ENCODE measurements at places on chromosomes 5 and 9.

DNA sequence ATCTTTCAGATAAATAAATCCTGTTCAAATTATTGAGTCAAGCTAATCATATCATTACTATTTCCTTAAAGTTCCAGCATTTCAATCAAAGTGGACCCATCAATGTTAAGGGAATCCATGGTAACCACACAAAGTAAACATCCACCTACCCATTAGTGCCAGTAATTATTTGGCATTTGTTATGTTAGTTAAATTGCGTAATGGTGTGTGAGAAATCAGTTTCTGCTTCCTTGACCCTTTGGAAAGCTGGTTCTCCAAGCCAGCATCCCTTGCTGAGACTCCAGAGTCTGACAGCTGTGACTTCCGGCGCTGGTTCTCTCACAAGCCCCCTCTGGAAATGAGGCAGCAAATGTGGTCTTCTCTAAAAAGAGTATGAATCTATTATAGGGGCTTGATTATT lies 308.6 kb upstream of the EFNA5 start:
- no peak for DNase-seq

GRCh38 chr5:68999181-68999580 lies 94.6 kb upstream of the SLC30A5 start:
- DNase-seq: no peak

GRCh38 chr9:96045811-96046210 lies 170.3 kb downstream of the ERCC6L2 start:
- DNase-seq: no peak

DNA sequence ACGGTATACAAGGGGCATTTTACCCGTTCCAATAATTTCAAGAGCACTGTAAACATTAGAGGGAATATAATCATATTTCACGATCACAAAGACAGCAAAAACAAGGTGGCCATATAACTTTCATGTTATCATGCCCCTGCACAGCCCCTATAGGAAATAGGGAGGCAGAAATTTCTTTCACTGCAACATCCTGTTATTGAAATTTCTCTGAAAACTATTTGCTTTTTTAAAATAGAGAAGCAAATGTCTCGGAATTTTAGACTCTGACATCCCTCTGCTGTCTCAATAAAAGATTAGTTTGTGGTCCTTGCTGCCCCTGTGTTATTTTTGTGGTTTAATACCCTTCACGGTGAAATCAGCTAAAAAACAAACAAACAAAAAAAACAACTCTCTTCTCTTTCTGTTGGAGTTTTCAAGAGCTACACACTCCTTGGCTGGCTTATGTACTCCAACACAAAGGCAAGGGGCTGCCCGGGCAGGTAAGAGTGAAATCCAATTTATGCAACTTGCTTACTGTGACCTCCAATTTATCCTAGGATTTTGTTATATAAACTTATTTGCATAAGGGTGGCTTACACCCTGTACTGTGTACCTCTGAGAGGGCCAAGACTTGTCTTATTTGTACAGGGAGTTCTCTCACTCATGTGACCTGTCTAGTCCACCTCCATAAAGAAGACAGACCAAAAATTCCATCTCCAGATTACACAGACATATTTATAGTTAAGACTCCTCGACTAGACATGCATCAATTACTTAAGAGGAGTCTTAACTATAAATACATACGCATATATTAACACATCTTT lies 223.6 kb downstream of the MLLT3 start:
- no peak for DNase-seq

DNA sequence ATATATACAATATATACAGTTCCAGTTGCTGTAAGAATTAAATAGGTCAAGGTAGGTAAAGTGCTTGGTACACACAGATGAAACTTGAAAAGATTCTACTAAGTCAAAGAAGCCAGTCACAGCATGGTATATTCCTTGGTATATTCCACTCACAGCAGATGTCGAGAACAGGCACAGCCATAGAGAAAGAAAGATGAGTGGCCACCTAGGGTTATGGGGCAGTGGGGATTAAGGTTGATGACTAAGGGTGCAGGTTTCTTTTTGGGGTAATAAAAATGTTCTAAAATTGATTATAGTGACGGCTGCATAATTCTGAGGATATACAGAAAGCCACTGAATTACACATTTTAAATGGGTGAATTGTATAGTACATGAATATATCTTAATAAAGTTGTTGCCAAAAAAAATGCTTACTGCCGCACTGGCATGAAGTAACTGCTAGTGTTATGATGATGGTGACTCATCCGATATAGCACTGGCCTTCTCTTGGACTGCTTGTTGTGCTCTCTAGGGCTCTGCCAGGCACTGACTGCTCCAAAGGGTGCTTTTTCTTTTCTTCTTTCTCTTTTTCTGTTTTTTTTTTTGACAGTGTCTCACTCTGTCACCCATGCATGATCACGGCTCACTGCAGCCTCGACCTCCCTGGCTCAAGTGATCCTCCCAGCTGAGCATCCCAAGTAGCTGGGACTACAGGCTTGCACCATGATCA lies 23.5 kb downstream of the TBC1D2 start:
- DNase-seq: no peak

DNA sequence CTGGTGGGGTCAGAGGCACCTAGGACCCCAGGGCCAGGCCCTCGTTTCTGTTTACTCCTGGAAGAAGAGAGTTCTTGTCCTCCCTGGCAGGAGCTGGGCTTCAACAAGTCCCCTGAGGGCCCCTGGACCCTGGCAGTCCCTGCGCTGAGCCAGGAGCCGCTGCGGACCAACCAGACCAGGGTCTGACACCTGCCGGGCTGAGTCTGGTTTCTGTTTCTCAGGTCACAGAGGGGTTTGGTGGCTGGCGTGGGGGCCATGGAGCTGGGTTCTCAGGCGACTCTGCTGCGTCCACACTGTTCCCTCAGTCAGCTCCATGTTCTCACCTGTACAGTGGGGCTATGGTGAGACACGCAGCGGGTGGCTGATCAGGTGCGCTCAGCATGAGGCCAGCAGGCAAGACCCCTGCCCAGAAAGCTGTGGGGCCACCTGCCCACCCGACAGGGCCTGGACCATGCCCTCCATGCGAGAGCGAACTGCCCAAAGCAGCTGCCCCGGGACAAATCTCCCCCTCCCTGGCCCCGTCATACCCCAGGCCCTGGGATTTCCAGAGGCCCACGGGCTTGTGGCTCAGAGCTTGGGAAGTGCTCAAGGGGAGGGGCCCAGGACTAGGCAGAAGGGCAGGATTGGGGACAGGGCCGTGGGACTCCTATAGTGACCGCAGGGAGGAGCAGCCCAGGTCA lies 17.9 kb upstream of the NOTCH1 start:
- no peak for DNase-seq
